ENCODE measurements at places on chromosomes 12 and 14. TPM values are rescaled to one million over a fixed set of nuclear protein-coding genes. Genes with fewer than 3 reads are reported as not detected.

MYO1H gene
- not detected for polyA plus RNA-seq

DNA sequence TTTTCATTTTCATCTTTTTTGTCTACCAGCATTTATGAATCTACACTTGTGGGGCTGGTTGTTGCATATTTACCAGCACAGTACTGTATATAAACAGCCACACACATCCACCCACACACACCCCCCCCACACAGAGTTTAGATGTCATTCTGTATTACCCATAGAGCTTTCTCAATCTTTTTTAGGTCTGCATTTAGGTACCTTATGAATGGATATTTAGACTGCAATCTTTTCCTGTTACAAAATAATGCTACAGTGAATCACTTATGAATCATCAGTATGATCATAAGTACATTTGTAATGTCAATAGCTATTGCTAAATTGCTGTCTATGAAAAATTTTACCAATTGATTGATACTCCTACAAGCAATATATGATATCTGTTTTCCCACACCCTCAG lies 67.3 kb upstream of the STK38L start:
- DNase-seq = peak; percentile 59

PPFIA2 gene
- polyA plus RNA-seq = not detected

DNA sequence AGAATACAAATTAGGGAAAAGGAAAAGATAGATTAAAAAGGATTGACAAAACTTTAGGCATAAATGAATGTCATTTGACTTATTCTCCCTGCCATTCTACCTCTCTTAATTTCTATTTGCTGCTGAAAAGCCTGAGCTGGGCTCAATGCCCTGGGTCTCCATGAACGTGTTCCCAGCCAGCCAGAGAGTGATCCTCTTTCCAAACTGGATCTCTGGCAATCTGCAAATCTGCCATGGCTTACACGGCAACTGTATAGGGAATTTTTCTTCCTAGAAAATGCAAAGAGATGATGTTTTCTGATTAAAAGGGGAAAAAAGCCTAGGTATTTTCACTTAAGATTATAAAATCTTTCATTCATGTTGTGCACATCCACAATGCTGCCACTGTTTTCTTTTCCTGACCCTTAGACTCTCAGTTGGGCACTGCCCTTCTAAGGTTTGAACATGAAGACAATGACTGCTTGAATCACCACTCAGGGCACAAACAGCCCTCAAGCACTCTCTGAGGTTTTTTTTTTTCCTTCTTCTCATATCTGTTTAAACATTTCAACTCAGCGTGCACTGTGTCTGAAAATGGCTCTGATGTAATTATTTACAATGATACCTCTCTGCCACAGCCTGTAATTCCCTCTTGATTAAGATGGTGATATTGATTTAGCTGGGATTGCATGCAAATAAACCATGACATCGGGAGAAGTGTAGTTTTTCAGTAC lies 60.3 kb downstream of the DACT1 start:
- no peak for DNase-seq

DNA sequence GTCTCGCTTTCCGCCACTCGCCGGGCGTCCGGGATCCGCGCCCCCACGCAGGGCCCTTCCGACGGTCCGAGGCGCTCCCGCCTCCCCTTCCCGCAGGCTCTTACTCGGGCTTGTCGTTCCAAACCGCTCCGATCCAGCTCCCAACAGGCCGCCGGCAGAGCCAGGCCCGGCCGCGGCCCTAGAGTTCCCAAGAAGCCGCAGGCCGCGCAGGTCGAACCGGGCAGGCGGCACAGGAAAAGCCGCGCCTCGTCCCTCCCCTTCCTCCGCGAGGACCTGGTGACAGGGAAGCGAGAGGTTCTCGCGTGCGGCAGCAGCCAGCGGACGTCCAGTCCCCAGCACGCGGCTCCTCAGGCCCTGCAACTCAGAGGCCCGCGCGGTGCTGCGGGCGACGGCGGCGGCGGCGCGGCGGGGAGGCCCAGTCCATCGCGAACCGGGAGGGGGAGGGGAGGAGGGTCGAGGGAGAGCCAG lies 272 bp downstream of the HECTD1 start:
- DNase-seq = no peak

DNA sequence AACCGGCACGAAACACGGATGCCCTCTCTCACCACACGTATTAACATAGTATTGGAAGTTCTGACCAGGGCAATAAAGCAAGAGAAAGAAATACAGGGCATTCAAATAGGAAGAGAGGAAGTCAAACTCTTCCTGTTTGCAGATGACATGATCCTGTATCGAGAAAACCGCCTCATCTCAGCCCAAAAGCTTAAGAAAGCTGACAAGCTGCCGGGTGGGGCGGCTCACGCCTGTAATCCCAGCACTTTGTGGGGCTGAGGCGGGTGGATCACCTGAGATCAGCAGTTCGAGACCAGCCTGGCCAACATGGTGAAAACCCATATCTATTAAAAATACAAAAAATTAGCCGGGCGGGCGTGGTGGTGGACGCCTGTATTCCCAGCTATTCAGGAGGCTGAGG lies 17.7 kb downstream of the OR6S1 start:
- no peak for DNase-seq

- DNase-seq = no peak
Measured at GRCh38 chr12:64082866-64083268, 139.2 kb downstream of the KICS2 start.

- peak; percentile 14 for DNase-seq
Measured at GRCh38 chr12:40104461-40105264, 1.2 kb downstream of the SLC2A13 start.

ENDOU gene
- not detected for polyA plus RNA-seq

GRCh38 chr12:89971880-89972279 lies 263.2 kb upstream of the ATP2B1 start:
- DNase-seq = peak; percentile 74

DNA sequence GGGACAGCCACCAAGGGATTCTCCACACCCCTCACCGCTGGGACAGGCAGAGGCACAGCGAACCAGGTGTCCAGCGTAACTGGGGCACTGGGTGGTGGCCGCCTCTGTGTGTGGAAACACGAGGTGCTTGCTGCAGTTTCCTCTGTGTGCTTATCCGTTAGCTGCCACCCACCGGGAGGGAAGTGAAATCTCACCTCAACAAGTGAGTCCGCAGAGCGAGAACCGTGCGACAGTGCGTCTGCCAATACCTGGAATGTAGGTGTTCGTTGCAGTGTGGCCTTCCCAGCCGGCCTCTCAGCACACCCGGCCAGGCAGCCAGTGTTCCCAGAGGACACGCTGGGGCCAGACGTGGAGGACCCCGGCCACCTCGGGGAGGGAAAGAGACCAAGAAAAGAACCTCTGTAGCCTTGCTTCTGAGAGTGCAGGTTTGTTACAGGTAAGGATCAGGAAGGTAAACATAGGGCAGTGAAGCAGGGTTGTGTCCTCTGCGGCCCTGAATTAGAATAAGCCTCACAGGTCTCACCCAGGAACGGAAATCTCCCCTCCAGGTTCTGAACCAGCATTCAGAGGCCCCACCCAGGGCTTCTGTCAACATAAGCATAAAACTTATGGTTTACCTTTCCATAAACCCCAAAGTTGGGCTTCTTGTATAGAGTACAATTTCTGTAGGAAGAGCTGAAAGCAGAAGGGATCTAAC lies 1.5 kb downstream of the BCL2L14 start:
- no peak for DNase-seq

FGF23 gene
- not detected for polyA plus RNA-seq

GRCh38 chr14:103346286-103346685 lies 12.2 kb downstream of the EIF5 start:
- DNase-seq = no peak

FCF1 gene
- 86.3 TPM for polyA plus RNA-seq

- DNase-seq = no peak
Measured at GRCh38 chr12:95755261-95755865, 35.2 kb downstream of the NTN4 start.

GRCh38 chr14:60094306-60094897 lies 2.7 kb downstream of the PCNX4 start:
- no peak for DNase-seq

DNA sequence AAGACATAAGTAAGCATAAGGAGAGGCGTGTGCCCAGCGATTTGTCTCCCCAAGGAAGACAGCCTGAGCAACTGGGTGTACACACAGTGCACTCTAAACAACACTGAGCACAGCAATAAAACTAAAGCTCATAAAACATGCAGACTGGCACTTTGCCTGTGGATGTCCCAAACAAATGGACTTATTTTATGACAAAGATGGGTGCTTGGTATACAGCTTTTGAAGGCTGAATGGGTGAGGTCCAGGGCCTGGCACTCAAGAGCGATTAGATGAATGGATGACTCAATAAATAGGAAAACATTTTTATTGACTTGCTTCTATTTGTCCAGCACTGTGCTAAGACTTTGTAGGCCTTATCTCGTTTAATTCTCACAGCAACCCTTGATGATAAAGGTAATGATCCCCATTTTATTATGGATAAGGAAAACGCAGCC lies 28.5 kb downstream of the LGMN start:
- peak; percentile 89 for DNase-seq

CCDC196 gene
- polyA plus RNA-seq = not detected

PRH1 gene
- 7.8 TPM for polyA plus RNA-seq

- no peak for DNase-seq
Measured at GRCh38 chr14:68369281-68370056, 423.4 kb downstream of the ZFP36L1 start.

DNA sequence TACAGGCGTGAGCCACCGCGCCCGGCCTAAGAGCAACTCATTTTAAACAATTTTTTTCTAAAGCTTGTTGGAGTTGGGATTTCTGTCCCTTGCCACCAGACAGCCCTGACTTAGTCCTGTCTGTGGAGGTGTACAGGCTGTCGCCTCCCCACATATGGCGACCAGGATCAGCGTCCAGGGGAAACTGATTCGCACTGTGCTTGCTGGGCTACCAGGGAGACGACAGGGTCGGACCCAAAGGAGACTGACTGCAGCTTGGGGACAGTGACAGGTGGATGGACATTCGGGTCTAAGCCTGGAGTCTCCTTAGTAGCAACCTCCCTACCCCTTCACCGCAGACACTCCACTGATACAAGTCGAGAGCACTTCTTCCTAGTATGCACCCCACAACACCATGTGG lies 40.3 kb downstream of the TRAFD1 start:
- no peak for DNase-seq

DNA sequence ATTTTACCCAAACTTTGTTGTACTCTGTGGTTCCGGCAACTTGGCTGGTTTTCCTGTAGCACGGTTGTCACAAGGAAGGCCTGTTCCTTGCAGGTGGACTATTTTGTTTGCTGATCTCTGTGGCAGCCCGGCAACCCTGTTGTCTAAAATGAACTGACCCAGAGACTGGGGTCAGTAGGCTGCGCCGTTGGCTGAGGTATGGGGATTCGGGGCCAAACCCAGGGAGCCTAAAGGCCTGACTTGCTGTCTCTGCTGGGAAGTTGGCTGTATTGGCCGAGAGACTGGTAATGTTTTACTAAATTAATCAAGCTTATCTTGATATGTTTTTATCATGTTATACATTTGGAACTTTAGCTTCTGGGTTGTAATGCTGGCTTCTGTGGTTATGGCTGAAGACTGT lies 13.8 kb downstream of the SMIM41 start:
- no peak for DNase-seq

GRCh38 chr12:91023326-91024004 lies 18.7 kb upstream of the EPYC start:
- DNase-seq = no peak

PLCZ1 gene
- not detected for polyA plus RNA-seq

DNA sequence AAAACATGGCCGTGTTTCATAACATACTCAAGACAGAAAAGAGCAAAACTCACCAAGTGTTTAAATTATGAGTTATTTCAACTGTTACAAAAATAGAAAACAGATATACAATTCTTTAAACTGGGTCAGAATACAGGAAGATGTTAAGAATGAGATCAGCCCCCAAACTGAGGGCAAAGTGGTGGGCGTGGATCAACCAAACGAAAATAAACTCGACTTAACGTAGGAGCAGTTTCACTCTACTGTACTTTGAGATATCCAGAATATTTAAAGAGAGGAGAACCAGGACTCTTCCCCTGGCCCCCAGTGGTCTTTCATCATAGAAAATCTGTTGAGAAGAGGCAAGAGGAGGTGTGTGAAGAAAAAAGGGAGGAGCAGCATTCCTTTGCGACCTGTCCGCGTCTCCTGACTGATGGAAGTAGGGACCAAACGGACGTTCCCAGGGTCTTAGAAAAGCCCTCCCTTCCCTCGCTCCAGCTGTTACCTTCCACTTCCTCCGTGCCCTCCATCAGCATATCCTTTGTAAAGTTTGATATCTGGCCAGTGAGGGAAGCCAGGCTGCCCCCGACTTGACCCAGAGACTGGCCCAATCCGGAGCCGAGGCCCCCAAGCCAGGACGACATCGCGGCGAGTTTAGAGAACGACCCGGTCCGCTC lies 668 bp downstream of the TRIP11 start:
- peak; percentile 69 for DNase-seq

TMEM119 gene
- polyA plus RNA-seq = not detected

DNA sequence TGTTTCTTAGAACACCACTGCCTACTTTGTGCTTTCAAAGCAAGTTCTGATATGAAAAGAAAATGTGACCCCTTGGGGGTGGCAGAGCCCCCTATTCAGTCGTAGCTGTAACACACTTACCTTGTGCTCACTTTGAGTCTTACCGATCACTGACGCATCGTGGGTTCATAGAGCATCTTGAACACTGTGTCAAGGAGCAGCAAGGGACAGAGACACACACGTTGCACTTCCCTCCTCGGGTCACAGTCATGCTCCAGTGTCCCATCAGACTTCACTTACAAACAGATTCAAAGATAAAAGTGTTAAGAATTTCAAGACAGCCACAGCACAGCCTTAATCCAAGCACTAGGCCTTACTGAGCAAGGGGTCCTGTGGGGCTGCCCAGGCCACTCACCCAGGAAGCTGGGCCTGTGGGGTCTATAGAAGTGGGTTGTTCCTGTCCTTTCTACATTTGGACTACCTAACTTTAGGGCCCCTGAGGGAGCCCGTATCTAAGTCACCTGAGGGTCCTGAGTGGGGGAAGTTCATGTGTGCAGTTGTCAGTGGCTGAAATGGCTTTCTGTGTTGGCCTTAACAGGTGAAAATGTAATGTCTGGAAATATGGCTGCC lies 75.4 kb upstream of the BDKRB2 start:
- no peak for DNase-seq

GRCh38 chr12:119859241-119859640 lies 17.9 kb downstream of the CIT start:
- no peak for DNase-seq

- peak; percentile 19 for DNase-seq
Measured at GRCh38 chr12:98725476-98726247, 80.6 kb downstream of the APAF1 start.

GRCh38 chr14:61593330-61593729 lies 102.0 kb upstream of the HIF1A start:
- DNase-seq = no peak

CABP1 gene
- polyA plus RNA-seq = 0.15 TPM

GRCh38 chr12:120590741-120591407 lies 9.7 kb upstream of the POP5 start:
- no peak for DNase-seq

DNA sequence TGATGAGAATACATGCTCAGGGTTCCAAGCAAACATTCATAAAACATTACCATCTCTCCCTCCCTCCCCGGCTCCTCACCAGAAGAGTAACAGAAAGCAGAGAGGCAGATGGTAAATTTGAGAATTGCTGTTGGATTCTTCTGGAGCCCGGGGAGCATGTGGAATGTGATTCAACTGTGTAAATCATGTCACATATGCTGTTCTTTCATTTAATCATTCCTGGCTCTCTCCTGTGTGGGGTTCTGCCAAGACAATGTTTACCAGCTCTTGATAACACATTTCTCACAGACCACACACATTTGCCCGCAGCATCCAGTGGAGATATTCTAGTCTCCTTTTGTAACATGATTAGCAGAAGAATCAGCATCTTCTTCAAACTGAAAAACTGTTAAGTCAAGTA lies 23.4 kb upstream of the NR2C1 start:
- no peak for DNase-seq

RFX4 gene
- polyA plus RNA-seq = not detected

KCNC2 gene
- not detected for polyA plus RNA-seq

All from A549 (cell line).